Type B pancreatic cell (in vitro differentiated cells): ENCODE measurements at places on chromosomes 4 and X. TPM values are rescaled to one million over a fixed set of nuclear protein-coding genes. Genes with fewer than 3 reads are reported as not detected.

The RAI2 gene
- total RNA-seq, result 5.7 and 7.9 TPM in 2 replicates

The FOXR2 gene
- not detected in 2 replicates for total RNA-seq

The TXK gene
- total RNA-seq, result 1.3 and 2.2 TPM in 2 replicates

The SLC25A53 gene
- total RNA-seq, result 8.8 and 9.3 TPM in 2 replicates

The OSTC gene
- total RNA-seq, result 158 and 166 TPM in 2 replicates

The LRCH2 gene
- 4.8 and 12.5 TPM in 2 replicates for total RNA-seq

The RNF128 gene
- 14.8 and 29.4 TPM in 2 replicates for total RNA-seq

The ARAF gene
- total RNA-seq, result 56.2 and 60.7 TPM in 2 replicates

The MAGEA1 gene
- not detected in 2 replicates for total RNA-seq

The BANK1 gene
- 1.7 and 2.5 TPM in 2 replicates for total RNA-seq

The RTL9 gene
- total RNA-seq, result 0.39 and 0.45 TPM in 2 replicates

The RBMXL3 gene
- total RNA-seq, result not detected in 2 replicates

The SNCA gene
- 10.3 and 16.6 TPM in 2 replicates for total RNA-seq

The STK32B gene
- total RNA-seq, result 0.98 and 3.0 TPM in 2 replicates

GRCh38 chrX:10492250-10492649 is 128.1 kb downstream of the MID1 start:
- DNase-seq, result no peak

- DNase-seq, result peak; percentile 72
These were observed 8.3 kb upstream of the HAND2 start for GRCh38 chr4:173538148-173538908.

DNA sequence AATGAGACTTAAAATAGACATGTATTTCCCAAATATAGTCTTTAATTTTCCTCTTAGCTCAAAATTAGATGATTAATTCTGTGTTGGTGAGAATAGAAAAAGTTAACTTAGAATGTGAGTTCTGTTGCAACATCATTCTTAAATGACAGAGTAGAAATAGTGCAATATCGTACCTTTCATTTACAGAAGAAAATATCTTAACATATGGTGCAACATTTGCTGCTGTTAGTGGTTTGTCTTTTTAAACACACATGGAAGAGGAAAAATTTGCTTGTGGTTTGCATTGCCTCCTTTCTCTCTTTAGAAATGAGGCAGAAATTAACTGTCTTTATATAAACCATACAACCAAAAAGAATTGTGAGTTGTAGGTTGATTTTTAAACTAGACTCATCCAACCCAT is 39.3 kb upstream of the FHDC1 start:
- no peak for DNase-seq

DNA sequence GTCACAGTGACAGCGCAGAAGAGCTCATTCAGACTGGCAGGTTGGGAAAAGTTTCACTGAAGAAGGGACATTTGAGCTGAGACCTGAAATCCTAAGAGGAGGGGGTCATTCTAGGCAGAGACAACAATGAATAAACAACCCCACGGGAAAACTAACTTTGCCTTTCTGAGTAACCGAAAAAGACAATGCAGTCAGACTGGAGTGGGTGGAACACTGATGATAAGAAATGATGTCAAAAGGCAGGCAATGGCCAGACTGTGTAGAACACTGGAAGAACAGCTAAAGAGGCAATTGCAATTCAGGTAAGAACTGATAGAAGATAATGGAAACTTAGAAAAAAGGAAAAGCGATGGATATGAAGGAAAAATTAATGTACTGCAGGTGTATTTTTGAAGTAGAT is 73.8 kb downstream of the CHIC2 start:
- DNase-seq, result no peak

GRCh38 chr4:17647176-17647806 is 32.9 kb downstream of the MED28 start:
- DNase-seq, result no peak

- no peak for DNase-seq
These were observed 72.7 kb downstream of the FRMPD4 start for GRCh38 chrX:12210971-12211370.

DNA sequence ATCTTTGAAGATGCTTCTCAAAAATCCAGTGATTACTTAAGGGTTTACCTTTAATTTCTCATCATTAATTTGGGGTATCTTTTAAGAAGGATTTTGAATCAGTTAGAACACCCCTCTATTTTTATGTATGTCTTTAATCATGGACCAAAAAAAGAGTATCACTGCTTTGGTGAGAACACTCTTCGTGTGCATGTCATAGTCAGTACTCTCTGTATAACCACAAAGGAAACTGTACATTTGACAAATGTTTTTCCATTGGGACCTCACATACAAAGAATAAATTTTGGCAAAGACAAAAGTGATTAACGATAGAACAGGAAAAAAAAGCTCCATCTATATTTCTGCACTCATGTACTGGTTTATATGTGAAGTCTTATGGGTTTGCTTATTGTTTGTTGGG is 31.3 kb downstream of the FAM241A start:
- no peak for DNase-seq

- no peak for DNase-seq
These were observed 1427.9 kb downstream of the FAM133A start for GRCh38 chrX:95101851-95102390.

- peak; percentile 37 for DNase-seq
These were observed 10.3 kb upstream of the NAT8L start for GRCh38 chr4:2048831-2049230.

- DNase-seq, result no peak
These were observed 366.1 kb upstream of the FAM47C start for GRCh38 chrX:36642052-36642451.

DNA sequence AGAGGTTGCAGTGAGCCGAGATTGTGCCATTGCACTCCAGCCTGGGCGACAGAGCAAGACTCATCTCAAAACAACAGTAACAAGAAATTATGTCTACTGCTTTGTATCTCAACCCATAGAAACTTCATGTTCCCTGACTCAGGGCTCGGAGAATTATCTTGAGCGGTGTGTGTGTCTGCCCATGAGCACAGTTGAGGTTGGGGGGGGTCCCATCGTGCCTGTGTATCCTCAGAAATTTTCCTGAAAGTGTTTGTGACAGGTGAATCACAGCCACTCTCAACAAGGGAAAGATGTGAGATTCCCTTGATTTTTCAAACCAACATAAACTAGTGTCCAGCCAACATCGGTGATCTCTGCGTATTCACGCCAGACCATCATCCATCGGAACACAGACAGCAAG is 319.1 kb downstream of the ASMT start:
- no peak for DNase-seq

- DNase-seq, result no peak
These were observed 7.3 kb downstream of the PAK3 start for GRCh38 chrX:111103246-111103645.

DNA sequence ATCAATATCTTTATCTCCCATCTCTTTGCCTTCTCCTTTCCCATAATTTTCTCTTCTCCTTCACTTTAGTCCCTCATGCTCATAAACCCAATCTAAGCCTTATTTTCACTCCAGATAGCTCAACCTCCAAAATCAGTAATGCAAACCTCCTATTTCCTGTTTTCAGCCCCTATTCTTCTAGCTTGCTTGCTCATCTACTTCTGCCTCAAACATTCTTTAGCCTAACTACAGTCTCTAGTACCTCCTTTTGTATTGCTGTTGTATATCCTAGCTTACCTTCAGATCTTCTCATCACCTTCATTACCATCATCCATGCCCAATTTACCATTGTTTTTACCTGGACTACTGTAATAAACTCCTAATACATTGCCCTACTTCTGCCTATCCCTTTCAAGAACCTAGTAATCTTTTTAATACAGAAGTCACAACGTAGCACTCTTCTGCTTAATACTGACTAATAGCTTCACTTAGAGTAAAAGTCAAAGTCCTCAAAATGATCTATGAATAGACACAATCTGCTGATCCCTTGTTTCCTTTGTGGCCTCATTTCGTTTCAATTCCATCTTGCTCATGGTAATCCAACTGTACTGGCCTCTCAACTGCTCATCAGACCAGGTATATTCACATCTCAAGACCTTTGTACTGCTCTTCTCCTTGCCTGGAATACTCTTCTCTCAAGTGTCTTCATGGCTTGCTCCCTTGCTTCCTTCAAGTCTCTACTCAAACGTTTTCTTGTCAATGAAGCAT is 123.4 kb downstream of the FAM13A start:
- no peak for DNase-seq

DNA sequence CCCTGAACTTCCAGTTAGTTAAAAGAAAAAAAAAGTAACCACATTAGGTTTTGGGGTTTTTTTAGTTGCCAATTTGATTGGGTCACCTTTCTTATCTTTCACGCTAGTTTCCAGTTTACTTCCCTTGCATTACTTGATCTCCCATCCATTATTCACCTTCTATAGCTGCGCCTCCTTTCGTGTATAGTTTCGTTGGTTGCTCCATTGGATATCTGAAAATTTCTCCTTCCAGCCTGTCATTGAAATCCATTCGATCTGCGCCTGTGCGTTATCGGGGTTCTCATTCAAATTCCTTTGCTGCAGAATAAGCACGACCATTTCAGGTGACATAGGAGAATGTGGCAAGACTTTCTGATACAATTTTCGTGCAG is 764 bp downstream of the TRAPPC11 start:
- DNase-seq, result no peak

DNA sequence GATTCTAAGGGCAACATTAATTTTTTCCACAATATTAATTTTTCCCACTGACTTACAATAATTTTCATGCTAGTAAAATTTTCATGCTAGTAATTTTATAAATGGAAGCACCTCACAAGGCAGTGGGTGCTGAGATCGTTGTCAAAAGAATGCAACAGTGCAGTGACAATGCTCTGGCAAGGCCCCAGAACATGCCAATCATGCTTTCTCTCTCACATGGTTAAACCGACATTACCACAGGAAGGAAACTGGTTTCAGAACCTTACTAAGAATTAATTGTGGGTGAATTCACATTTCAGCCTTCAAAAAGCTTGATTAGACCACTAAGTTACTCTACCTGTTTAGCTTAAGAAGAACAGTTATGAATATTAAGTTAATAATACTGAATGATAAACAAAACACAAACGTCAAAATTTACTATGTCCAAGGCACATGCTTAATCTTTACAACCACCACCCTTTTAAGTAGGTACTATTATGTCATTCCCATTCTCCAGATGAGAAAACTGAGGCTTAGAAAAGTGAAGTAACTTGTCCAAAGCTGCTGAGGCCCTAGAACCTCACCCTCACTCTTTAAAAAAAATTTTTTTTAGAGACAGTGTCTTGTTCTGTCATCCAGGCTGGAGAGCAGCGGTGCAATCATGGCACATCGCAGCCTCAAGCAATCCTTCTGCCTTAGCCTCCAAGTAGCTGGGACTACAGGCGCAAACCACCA is 10.0 kb upstream of the OPHN1 start:
- no peak for DNase-seq

GRCh38 chr4:159446266-159446976 is 343.5 kb downstream of the RAPGEF2 start:
- DNase-seq, result no peak

DNA sequence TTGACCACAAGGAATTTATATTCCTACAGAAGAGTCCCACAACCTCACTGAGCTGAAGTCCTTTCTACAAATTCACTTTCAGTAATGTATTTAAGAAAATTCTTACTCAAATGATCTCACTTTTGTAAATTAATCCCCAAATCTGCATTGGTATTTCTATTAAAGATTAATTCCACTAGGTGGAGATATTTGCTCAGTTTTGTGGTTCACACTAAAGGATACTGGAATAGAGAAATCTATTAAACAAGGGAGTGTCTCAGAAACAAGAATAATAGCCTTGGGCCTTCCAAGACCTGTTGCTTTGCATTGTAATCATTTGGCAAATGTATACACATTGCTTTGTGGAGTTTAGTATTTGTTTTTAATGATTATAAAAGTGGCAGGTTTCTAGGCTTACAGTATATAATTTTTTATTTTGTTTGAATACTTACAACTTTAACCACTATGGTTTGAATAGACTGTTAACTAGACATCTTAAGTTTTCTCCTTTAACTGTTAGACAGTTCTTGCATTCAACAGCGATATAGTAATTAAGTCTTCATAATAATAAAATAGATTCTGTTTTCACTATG is 25.9 kb downstream of the CFAP299 start:
- DNase-seq, result no peak

DNA sequence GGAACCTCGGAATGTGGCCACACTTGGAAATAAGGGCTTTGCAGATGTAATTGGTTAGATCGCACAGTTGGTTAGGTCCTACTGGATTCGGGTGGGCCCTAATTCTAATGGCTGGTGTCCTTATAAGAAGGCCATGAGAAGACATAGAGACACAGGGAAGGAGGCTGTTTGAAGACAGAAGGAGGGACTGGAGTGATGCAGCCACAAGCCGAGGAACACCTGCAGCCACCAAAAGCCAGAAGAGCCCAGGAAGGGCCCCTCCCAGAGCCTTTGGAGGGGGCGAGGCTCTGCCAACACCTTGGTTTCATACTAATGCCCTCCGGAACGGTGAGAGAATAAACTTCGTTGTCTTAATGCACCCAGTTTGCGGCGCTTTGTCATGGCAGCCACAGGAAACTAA is 47.0 kb downstream of the EVC start:
- DNase-seq, result no peak

- DNase-seq, result no peak
These were observed 351.5 kb upstream of the EMCN start for GRCh38 chr4:100869276-100869675.

DNA sequence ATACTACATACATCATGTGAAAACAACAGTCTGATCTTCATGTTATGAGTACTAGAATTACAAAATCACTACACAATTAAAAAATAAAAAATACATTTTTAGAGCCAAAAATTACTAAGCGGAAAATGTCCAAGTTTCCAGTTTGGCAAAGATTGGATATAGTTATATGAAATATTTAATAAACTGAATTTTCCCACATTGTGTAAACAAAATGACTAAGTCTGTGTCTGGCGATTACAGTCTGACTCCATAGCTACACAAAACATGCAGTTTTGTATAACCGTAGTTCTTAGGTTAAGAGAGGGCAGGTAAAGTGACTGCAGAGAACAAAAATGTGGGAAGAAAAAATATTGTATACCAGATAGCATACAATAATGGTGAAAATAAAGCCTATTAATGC is 59.2 kb upstream of the TMEM47 start:
- DNase-seq, result no peak

GRCh38 chrX:44228621-44229020 is 114.9 kb downstream of the EFHC2 start:
- no peak for DNase-seq

- no peak for DNase-seq
These were observed 14.2 kb downstream of the PHOX2B start for GRCh38 chr4:41734371-41734770.

- no peak for DNase-seq
These were observed 111.9 kb downstream of the GLRA3 start for GRCh38 chr4:174716986-174717770.

GRCh38 chrX:20244931-20245330 is 21.8 kb downstream of the RPS6KA3 start:
- no peak for DNase-seq

DNA sequence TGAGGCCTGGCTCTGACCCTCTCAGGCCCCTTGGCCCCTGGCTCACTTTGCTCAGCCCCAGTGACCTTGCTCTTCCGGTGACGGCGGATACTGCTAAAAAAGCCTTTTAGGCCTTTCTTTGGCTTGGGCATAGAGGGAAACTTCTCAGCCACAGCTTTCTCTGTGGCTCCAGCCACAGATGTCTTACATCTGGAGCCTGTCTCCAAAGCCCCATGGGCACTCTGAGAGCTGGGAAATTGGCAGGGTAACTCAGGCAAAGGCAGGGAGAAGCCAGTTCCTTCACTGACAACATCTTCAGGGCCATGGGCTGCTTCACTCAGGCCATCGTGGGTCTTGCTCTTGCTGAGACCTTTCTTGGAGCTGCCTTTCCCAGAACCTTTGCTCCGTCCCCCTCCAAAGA is 12.8 kb downstream of the AMER1 start:
- DNase-seq, result peak; percentile 15
